Activated effector memory CD4-positive, alpha-beta T cell treated with anti-CD3 and anti-CD28 coated beads, Interleukin-2, amount 50 U/mL, for 16 hours (primary cell): ENCODE measurements at places on chromosomes 12 and 14.

DNA sequence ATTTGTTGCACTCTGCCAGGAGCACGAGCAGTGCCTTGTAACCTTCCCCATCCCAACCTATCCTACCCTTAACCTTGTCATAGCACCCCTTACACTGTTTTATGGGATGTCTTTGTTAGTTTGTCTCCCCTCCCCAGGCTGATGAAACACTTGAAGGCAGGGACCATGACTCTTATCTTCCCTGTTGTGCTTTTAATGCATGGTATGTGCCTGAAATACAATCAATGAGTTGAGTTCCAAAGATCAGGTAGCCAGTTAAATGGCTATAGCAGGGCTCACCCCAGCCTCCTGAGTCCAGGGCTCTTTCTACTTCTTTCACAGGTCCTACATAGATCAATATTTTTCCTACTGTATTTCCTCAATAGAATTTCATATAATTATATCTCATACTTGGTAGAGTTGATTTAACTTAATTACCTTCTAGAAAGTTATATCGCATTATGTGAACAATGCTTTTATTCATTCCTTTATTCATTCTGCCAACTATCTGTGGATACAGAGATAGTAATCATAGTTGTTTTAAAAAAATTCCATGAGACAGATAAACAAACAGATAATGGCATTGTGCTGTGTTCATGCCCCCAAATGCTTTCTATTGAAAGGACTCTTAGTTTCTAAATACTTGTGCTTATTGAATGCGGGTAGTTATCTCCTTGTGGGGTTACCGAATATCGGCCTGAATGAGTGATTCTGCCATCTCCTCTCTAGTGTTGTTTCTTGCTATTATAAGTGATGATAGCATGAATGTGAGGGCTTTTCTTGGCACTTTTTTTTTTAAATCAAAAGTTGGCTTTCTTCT, 347.4 kb downstream of the NPAS3 start:
- no peak for DNase-seq

DNA sequence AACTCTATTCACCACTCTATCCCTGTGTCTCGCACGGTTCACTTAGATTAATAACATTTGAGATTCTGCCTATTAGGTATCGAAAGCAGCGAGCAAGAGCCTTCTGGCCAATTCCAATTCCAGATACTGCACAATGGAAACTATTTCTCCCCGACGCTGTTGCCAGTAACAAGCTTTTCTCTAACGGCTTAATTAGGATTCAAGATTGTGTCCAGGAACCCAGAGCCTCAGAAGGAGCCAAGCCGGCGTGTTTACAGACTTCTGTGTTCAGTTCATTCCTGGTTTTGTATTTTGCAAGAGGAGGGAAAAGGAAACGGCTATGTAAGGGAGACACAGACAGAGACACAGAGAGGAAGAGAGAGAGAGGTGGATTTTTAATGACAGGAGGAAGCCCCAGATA, 185.6 kb downstream of the DICER1 start:
- no peak for DNase-seq

- no peak for DNase-seq
Measured at GRCh38 chr14:60003991-60004390, 84.0 kb downstream of the LRRC9 start.

DNA sequence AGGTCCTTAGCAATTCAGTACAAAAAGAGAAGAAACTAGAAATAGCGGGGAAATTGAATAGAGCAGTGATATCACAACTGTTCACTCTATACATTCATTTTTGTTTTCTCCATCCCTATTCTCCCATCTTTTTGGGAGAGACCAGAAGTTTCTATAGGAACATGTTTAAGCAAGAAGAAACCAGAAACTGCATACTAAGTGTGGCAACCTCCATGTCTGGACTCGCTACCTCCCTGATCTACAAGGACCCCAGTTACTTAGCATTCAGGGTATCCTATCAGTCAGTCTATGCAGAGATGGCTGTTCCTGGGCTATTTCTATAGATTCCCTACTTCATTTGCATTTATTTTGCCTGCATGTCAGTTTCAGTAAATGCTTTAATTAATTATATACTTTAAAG, 178.6 kb downstream of the PHLDA1 start:
- DNase-seq = no peak

GRCh38 chr12:127546721-127547505, 720.1 kb upstream of the TMEM132C start:
- DNase-seq = no peak

DNA sequence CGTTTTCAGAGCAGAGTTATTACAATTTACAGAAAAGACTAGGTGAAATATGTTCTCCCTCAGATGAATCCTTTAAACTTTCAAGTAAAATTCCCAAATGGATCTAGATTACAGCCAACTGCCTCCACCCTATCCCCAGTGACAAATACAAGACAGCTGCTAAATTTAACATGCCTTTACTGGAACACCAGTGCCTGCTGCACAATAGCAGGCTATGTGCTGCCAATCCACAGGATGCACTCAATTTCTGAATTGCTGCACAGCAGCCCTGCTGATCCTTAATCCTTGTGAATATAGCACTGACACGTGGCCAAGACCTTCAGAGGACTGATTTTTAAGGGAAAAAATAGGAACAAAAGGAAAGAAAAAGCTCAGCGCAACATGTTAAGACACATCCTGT, 128.9 kb downstream of the CCER1 start:
- DNase-seq = no peak
